ENCODE measurements at places on chromosomes 11 and 22. TPM values are rescaled to one million over a fixed set of nuclear protein-coding genes. Genes with fewer than 3 reads are reported as not detected.

UPB1 gene
- total RNA-seq, result not detected

PAMR1 gene
- total RNA-seq, result 46.7 TPM

CHEK2 gene
- total RNA-seq, result 10.6 TPM

DNA sequence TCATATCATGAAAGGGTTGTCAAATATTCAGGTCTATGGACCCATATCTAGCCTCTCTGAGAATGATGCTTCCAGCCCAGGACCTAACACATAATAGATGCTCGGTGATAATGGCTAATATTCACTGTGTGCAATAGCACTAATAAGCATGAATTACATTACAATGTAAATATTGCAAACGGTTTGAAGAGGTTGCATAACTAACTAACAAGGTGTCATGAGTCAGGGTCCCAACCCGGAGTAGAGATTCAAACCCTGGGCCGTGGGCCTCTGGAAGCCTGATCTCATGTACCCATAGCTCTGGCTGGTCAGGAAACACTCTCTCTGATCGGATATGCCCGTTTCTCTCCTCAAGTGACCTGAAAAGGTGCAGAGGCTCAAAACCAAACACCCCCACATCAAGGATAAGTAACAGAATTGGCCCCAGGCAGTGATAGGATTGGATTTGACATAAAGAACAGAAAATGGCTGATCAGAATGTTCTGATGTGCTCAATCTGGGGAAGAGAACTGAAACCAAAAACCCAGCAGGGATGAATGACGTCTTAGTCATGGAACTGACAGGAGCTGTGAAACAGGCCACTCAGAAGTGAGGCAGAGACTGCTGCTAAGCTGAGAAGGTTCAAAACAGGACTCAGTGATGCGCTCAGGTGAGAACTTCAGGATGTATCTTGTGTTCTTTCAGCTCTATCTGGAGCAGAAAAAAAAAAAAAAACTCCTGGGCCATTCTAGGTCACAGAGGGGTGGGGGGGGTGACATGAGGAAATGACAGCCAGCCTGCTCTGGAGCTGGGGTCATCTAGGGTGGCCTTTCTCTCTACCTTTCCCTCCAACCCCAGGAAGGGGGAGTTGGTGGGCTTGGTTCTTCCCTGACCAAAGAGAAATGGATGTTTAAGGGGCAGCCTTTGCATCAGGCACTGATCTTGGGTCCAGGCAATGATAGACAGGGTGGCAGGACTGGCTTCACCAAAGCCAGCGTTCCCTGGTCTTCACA lies 6.6 kb upstream of the KCTD17 start:
- no peak for DNase-seq
- no peaks in the 10 kb centered on the region for H3K36me3 ChIP-seq
- H3K27me3 ChIP-seq, result no peaks in the 10 kb centered on the region
- no peak overlapping the region for H3K4me3 ChIP-seq
- peaks cover 10% of the 10 kb centered on the region for H3K4me1 ChIP-seq

DNA sequence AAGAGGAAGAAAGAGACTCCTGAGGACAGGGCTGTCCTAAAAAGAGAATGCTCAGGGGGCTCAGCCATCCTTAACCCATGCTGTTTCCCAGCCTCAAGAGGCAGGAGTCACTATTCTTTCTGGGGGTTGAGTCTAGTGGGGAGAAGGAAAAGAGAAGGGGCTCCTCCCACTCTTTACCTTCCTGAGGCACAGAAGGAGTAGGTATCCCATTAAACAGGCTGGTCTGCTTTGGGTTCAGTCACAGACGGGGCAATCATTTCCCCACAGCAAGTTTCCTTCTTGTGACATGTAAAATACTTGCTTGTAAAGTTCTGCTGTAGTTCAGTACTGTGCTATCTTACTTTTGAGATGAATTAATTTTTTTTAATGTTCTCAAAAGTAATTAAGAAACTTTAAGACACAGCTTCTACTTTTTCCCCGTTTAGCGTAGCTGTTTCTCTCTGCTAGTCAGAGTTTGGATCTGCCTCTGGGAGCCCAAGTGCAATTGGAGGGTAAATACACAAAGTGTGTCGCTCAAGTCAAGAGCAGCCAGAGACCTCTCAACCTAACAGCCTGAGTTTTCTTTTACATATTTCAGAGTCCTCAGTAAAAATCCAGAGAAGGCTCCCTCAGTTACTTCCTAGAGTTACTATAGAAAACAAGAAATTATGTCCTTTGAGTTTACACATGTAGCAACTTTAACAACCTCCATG lies 15.0 kb downstream of the OR8A1 start:
- no peaks in the 10 kb centered on the region for H3K36me3 ChIP-seq
- H3K4me3 ChIP-seq, result no peak overlapping the region
- no peak overlapping the region for H3K27ac ChIP-seq
- H3K4me1 ChIP-seq, result no peaks in the 10 kb centered on the region
- no peak for DNase-seq

DNA sequence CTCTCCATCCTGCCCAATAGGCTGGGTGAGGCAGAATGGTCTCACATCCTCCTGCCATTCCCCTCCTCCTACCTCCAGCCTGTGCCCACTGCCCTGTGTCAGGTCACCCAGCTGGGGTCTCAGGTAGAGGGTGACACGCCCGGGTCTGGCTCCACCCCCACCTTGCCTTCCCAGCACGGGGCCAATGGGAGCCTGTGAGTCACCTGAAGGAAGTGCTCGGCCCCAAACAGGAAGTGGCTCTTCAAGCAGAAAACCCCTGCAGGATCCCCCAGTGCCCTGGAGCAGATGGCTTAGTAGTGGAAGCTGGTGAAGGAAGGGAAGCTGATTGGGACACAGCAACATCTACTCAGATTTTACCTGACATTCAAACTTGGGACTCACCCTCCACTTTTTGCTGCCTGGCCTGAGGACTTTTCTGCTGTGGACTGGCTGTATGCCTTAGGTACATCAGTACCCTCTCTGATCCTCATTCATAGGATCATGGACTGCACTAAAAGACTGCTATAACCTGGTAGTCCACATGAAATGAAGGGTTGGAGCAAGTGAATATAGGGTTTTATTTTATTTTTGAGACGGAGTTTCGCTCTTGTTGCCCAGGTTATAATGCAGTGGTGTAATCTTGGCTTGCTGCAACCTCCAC lies 33.4 kb downstream of the GDPD5 start:
- H3K4me1 ChIP-seq, result no peaks in the 10 kb centered on the region
- no peak overlapping the region for H3K27ac ChIP-seq
- DNase-seq, result no peak
- no peak overlapping the region for H3K4me3 ChIP-seq
- H3K27me3 ChIP-seq, result no peaks in the 10 kb centered on the region

OR51B2 gene
- total RNA-seq, result not detected

RBMXL2 gene
- not detected for total RNA-seq

DNA sequence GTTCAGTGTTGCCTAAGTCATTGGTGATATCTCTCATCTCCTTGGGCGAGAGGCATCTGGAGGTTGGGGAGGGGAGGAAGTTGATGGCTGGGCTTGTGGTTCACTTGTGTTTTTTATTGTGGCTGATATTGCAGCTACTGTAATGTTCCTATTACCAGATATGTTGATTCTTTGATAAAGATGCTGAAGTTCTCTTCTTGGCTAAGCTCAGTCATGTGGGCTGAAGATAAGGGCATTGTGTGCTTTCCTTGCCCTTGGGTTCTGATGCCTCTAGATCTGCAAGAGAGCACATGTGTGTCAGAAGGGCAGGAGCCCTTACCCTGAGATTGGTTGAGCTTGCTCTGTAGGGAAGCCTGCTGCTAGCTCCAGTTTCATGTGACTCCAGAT lies 12.0 kb downstream of the STX3 start:
- H3K27ac ChIP-seq, result no peak overlapping the region
- H3K27me3 ChIP-seq, result no peaks in the 10 kb centered on the region
- no peak for DNase-seq

- no peaks in the 10 kb centered on the region for H3K27me3 ChIP-seq
- H3K4me3 ChIP-seq, result no peak overlapping the region
- no peaks in the 10 kb centered on the region for H3K36me3 ChIP-seq
- H3K27ac ChIP-seq, result no peak overlapping the region
Measured at GRCh38 chr11:27408246-27408800, 45.3 kb upstream of the CCDC34 start.

CASP1 gene
- total RNA-seq, result 23.3 TPM

PDGFB gene
- total RNA-seq, result 4.7 TPM

DNA sequence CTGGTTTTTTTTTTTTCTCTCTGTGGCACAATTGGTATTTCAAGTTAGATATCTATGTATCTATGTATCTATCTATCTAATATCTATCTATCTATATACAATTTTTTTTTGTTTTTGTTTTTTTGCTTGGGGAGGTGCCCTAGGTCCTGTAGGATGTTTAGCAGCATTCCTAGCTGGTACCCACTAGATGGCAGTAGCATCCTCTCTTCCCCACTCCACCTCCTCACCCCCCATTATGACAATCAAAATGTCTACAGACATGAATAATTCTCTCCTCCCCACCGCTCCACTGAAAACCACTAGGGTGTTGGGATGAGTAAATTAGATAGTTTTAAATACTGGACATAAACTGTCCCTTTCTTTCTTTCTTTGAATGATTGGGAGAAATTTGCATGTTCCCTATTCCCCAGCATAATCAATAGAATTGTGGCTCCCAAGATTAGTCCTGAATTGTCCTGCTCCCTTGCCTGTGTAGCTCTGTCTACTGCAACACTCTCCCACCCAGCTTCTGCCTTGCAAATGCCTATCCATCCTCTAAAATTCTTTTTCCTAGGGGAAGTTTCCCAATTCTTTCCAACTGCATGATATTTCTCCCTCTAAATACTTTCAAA lies 1152.4 kb downstream of the LRRC4C start:
- DNase-seq, result no peak
- H3K4me1 ChIP-seq, result no peaks in the 10 kb centered on the region
- H3K4me3 ChIP-seq, result no peak overlapping the region
- H3K27me3 ChIP-seq, result no peaks in the 10 kb centered on the region

MAPK8IP1 gene
- total RNA-seq, result 7.1 TPM

DNA sequence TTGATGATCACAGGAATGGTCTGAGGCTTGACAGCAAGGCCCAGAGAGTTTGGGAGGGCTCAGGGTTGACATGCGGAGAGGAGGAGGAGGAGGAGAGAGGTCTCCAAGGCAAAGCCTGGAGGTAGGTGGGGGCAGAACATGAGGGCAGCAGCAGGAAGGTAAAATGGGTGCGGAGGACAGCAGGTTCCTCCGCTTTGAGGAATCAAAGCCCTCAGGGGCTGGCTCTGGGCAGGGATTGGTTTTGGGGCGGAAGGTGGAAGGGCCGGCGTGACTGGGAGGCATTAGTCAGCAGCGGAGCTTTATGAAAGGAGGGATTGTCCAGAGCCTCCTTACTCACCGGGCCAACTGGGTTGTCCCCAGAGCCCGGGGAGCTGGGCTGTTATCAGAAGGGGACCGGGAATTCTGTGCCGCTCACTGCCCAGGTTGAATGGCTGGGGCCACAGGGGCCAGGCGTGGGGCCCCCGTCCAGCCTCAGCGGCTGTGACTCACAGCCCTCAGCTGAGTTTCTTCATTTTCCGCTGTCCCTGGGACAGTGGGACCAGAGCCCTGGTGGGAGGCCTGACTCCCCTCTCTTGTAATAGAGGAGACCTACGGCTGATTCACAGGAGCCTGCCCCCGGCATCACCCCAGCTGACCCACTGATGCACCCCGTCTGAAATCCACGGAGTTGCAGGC lies 36.2 kb downstream of the LIF start:
- no peak for DNase-seq
- H3K36me3 ChIP-seq, result no peaks in the 10 kb centered on the region
- no peaks in the 10 kb centered on the region for H3K27me3 ChIP-seq
- H3K4me3 ChIP-seq, result no peak overlapping the region
- peak overlapping the region; percentile 82 for H3K27ac ChIP-seq

- H3K27ac ChIP-seq, result no peak overlapping the region
- H3K4me3 ChIP-seq, result no peak overlapping the region
Measured at GRCh38 chr22:28594797-28595462, 84.7 kb downstream of the TTC28 start.

DNA sequence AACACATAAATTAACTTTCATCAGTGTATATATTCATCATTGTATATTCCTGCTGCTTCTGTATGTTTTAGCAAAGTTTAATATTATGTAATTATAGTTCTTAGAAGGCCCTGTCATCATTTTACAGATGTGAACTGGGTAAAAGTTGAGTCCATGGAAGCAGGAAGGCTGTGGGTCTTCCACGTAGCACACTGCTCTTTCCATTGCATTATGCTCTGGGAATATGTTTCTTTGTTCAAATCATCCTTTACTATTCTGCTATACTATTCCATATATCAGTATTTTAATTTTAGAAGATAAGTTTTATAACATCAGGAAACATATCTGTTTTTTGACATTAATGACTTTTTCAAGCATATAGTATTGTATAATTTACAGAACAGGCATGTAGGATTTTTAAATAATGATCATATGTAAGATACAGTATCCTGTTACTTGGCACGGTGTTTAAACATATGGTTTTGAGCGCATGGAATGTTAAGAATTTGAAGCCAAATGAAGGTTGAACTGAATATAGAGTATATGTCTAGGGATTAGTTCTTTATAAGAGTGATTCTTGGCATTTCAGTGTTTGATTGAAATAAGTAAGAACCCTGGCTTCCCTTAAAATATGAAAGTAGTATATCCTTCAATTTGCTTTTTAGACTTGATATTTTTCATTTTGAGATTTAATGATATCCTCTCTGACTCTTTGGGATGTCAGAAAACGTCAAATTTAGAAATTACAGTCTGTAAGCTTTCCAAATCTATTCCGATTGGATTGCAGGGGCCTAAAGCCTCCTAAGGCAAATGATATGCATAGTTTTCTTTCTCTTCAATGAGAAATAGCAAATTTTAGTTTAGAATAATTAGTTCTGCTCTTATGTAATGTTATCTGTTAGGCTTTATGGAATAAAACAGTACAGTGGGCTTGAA lies 8.6 kb downstream of the CCDC81 start:
- H3K4me3 ChIP-seq, result no peak overlapping the region
- no peak for DNase-seq
- H3K27me3 ChIP-seq, result no peaks in the 10 kb centered on the region
- no peak overlapping the region for H3K27ac ChIP-seq

FAT3 gene
- total RNA-seq, result 9.6 TPM

DNA sequence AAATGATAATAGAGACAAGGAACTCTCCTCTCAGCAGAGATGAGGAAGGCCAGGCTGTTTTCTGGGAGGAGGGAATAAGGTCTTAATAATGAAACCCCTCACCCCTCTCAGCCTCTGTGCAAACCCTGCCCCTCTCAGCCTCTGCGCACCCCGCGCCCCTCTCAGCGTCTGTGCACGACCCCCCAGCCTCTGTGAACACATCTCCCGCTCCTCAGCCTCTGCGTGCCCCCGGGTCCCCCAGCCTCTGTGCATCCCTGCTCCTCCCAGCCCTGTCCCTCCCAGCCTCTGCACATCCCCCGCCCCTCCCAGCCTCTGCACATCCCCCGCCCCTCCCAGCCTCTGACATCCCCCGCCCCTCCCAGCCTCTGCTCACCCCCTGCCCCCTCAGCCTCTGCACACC lies 837.8 kb downstream of the TBC1D22A start:
- H3K27ac ChIP-seq, result no peak overlapping the region
- DNase-seq, result peak; percentile 79
- H3K36me3 ChIP-seq, result no peaks in the 10 kb centered on the region

- no peaks in the 10 kb centered on the region for H3K27me3 ChIP-seq
- no peak overlapping the region for H3K27ac ChIP-seq
- no peak overlapping the region for H3K4me3 ChIP-seq
- no peaks in the 10 kb centered on the region for H3K36me3 ChIP-seq
Measured at GRCh38 chr11:12133547-12134235, 23.3 kb downstream of the MICAL2 start.

OR5A1 gene
- not detected for total RNA-seq

GRCh38 chr11:33718440-33718839 lies 17.8 kb downstream of the CD59 start:
- DNase-seq, result no peak
- no peaks in the 10 kb centered on the region for H3K36me3 ChIP-seq
- peaks cover 62% of the 10 kb centered on the region for H3K4me1 ChIP-seq
- H3K27me3 ChIP-seq, result no peaks in the 10 kb centered on the region

All from vagina (tissue), 2 donors.